ENCODE measurements at places on chromosomes 5 and 9.
A peak's percentile ranks its signal among the peaks of the same experiment; 100 is the strongest.

DNA sequence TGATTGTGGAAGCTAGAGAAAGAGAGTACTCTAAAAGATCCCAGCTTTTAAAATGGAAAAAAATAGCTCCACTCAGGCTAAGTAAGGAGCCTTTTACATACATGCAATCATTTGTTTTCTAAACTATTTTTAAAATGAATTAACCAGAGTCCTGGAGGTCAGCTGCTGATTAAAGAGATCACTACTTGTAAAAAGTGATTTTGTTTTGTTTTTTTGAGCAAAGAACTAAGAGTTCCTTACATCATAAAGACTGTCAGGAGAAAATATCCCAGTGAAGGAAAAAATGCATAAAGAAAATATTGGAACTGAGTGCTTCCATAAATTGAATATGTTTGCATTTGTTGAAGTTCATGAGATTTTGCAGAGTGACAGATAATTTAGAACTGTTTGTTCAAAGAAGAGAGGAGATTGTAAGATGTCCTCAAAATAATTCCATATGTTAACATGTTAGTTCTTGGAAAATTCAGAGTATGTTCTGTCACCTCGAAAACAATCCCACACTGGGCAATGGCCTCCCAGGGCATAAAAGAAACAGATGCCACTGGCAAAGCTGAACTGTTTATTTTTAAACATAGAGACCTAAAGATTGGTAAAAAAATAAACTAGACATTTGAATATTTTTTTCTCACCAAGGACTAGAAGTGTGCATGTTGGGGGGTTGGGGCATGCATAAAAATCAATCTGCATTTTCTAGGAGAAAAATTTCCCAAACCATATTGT is 264.7 kb downstream of the NPR3 start:
- no peak for DNase-seq

GRCh38 chr5:130546211-130546610 is 618.8 kb downstream of the HINT1 start:
- DNase-seq: no peak

- no peak for DNase-seq
Measured at GRCh38 chr9:111483439-111483857, 735 bp downstream of the ECPAS start.

GRCh38 chr5:50655067-50655809 is 11.2 kb upstream of the PARP8 start:
- no peak for DNase-seq

- DNase-seq: no peak
Measured at GRCh38 chr5:50445296-50445949, 4.3 kb upstream of the EMB start.

- DNase-seq: no peak
Measured at GRCh38 chr9:133264235-133264764, 10.7 kb downstream of the ABO start.

GRCh38 chr5:131563434-131564228 is 71.4 kb downstream of the RAPGEF6 start:
- DNase-seq: no peak

- DNase-seq: no peak
Measured at GRCh38 chr5:34485768-34486030, 170.4 kb upstream of the RAI14 start.

DNA sequence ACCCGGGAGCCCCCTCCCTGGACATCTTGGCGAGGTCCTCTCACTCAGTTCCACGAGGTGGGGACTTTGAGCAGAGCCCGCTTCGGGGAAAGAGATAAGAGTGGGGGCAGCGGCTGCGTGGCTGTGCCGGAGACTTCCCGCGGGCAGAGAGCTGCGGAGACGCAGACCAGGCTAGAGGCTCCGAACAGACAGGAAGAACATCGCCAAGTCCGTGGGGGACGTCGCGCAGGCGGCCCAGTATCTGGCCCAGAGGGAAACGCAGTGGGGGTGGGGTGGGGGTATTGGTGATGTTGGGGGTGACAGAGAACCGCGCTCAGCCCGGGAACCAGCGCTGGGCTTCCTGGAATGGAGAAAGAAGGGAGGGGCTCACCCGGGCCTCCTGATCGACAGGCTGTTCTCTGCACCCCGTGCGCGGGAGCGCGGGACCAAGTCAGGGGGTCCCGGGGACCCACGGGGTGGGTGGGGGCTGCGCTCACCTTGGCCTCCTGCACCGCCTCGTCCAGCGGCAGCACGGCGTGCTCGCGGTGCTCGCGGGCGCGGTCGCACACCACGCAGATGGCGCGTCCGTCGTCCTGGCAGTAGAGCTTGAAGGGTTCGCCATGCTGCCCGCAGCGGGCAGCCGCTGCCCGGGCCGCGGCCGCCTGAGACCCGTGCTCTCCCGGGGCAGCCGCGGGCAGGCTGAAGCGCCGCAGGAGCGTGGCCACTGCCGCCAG is 727 bp downstream of the TRIM7 start:
- DNase-seq: peak; percentile 39

GRCh38 chr5:116939641-116940040 is 365.0 kb upstream of the SEMA6A start:
- DNase-seq: no peak

- no peak for DNase-seq
Measured at GRCh38 chr9:121372239-121373010, 2.4 kb upstream of the STOM start.

DNA sequence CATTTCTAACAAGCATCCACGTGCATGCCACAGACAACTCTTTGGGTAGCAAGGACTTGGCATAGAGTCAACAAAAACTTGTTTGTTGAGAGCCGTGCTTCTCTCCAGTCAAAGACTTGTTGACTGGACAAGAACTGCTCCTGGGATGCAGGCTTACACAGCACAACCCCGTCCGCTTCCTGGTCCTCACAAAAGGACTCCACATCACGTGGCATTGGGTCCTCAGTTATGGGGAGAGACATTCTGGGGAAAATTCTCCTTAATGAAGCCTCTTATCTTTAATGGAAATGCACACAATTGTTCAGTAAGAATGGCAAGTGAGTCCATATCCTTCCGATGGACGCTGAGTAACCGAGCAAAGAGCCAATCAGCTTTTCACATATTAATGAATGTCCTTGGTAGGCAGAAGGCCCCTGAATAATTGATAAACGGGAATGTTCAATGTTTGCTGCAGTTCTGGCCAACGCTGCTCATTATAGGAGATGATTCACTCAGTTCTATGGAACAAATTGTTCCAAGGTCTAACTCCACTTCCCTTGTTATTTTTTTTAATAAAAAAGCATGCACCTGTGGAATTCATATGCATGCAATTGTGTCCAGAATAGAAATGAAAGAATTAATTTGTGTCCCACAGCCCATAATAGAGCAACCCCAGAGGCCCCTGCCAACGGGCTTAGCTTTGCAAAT is 97.0 kb upstream of the ZNF366 start:
- no peak for DNase-seq

GRCh38 chr5:176536132-176536901 is 885 bp downstream of the RNF44 start:
- peak; percentile 72 for DNase-seq

DNA sequence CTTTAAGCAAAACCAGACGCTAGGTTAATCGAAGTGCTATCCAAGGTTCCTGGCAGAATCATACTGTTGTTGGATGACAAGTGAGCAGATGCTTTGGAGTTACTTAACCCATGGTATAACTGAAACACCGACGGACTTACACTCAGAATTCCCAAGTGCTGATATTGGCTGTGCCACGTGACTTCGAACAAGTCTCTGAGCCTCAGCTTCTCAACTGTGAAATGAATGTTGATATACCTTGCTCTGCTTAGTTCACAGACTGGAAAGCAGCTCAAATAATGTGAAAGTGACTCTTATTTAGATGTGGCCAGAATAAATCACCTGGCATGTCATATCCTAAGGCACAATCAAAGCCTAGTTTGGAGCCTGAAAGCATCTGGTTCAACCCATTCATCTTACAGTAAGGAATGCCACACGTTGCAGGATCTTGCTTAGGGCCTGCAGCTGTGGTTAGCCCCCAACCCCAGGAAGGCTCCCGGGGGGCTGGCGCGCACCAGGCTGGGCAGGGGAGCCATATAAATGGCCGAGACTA is 759 bp downstream of the GEMIN5 start:
- no peak for DNase-seq

DNA sequence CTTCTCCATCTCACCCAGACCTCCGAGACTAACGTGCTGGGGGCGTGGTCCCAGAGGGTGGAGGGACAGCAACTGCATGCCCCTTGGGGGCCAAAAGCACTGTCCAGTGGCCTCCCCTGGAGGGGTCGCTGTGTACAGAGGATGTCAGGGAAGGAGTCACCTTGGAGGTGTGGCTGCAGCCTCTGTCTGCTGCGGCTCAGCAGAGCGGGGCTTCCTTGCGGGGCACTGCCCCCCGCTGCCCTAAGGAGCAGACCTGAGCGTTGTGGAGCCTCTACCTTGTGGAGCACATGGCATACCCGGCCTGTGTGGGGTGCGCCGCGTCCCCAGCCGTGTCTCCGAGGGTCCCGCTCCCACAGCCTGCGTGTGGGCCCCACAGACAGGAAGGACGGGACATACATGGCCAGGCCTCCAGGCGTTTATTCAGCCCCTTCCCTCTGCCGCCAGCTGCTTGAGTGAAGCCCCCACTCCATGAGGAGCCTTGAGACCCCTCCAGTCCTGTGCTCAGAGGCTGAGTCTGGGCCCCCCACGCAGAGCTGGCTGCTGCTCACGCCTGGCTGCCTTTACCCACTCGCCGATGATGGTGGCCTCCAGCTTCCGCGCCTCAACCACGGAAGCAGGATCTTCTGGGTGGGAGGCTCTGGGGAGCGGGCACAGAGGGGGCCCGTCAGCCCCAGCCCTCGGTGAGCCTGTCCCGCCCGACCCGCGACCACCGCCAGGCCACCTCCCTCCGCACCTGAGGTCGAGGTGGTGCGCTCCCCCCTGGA is 4.2 kb downstream of the DPP7 start:
- no peak for DNase-seq
